SW480 (cell line): ENCODE measurements at places on chromosomes 12 and 14.

DNA sequence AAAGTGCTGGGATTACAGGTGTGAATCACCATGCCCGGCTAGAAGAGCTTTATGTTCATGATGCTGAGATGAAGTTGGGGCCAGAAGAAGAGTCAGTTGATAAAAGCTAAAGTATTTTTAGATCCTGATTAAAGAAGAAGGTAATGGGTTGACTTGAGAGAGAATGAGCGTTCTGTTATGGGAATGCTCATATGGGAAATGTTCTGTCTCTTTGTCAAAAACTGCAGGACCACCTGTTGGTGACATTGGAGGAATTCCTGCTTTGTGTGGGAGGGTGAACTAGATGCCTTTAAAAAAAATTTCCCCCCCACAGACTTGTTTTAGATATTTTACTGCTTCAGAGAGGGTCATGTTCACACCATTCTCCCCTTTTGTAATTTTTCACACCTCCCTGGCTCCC is 6.7 kb downstream of the WDR20 start:
- DNase-seq: no peak

DNA sequence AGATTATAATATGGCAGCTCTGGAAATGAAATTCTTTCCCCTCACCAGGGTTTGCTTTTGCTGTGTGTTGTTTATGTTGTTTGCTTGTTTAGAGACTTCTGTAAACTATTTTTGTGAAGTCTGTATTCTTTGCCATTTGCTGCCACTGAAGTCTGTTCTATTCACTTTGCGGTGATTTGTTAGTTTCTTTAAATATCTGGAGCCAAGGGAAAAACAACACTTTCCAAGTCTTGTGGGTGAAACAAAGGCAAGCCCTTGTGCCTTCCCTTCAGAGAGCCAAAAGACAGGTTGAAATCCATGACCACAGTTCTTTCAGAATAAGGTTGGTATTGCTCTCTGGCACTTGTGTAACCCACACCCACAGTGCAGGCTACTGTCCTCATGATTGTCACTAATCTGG is 59.5 kb upstream of the RNU6-7 start:
- DNase-seq: no peak

DNA sequence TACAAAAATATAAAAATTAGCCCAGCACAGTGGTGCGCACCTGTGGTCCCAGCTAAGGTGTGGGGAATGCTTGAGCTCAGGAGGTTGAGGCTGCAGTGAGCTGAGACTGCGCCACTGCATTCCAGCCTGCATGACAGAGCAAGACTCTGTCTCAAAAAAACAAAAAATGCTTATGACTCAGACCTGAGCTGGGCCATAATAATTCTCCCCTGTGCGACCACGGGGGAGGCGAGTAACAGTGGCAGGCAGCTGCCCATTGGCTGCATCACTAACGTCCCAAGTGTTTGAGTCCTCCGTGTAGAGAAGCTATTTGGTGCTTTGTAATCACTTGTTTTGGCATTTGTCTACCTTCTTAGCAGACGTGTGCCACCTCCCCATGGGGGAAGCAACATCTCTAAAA is 24.9 kb downstream of the PSMC1 start:
- DNase-seq: no peak

DNA sequence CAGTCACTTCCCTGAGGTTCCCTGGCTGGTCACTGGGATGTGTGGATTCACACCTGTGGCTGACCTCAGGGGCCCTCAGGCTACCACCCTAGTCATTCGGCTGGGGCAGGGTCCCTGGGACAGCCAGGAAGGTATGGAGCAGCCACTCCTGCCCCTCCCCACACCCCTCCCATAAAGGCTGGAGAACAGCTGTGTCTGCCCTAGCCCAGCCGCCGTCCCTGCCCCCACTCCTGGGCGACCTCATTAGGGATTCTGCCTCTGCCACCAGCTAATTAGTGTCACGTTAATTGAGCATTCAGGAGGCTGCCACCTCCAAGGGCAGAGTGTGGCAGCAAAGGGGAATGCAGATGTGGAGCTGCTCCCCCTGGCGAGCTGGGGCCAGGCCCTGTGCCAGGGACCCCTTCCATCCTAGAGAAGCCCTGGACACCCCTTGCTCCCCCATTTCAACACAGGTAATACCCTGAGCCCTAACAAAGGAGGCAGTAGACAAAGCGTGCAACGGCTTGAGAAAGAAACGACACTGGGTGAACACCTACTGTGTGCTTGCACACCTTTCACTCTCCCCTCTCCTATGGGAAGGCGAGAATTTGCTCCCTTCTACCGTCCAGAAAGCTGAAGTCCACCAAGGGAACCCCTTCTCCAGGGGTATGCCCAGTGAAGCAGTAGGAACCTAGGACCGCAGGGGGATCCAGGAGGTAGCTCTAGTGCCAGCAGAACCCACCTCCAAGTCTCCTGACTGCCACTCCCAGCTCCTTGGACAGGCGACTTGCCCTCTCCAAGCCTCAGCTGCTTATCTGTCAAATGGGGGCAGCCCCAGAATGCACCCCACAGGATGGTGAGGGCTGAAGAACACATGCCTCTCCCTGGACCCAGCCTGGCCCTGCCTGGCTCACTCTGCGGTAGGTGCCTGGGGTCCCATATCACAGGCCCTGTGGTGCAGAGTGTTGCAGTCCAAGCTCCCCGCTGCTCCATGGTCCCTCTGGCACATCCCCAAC is 45.1 kb downstream of the FAM222A start:
- no peak for DNase-seq

DNA sequence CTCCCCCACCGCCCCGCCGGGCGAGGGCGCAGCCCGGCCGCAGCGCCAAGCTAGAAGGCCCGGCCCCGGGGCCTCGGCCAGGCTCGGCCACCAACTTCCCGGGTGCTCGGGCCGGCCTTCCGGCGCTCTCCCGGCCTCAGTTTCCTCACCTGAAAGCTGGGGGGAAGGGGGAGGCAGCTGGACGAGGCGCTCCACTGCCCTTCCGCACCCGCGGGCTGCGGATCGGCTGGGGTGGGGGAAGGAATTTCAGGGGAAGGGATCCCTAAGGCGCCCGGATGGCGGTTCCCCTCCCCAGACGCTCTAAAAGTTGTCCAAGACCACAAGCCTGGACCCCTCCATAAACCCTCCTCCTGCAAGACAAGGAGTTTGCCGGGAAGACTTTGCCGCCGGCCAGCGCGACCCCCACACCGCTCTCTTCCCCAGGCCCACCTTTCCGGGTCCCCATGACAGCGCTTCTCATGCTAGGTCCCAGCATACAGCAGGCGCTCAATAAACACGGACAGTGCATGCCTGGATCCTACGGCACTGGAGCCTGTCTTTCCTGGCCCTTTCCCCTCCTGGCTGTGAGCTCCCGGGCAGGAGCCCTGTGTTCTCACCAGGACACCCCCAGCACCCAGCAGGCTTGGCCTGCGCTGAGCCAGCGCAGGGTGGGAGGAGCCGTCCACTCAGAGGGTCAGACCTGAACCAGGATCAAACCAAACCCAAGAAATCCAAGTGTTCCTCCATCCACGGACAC is 18.1 kb downstream of the BEGAIN start:
- no peak for DNase-seq

DNA sequence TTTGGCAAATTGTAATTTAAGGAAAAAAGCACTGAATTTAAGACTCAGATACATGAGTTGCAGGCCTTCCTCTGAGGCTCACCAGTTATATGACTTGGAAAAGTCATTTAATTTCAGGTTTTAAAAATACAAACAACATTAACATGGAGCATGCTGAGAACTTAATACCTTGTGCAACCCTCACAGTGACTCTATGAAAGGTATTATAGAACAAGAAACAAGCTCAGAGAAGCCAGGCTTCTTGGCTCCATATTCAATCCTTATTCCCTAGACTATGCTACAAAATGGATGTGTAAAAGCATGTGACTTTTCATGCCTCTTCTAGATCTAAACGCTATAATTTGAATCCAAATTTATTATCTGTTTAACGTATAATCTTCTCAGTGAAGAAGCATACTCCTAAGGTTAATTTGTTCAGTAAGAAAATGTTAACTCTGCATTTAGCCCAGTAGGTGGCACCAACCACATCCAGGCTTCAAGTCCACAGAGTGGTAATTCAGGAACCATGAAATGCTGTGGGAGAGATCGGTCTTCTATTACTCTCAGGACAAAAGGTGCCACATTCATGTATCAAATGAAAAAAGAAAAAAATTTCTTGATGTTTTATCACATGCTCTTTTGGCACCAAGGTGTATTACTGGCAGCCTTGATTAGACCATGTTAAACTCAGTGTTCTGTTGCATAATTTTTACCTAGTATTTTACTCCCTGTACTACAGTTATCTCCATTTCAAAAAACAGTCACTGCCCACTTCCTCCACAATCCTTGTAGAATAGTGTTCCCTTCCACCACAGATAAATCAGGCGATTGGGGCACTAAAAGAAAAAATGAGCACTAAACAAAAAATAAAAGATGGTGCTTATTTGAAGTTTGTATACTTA is 9.3 kb downstream of the CCDC196 start:
- DNase-seq: peak; percentile 76

- DNase-seq: no peak
Observed at GRCh38 chr14:68369281-68370056, 423.4 kb downstream of the ZFP36L1 start.

DNA sequence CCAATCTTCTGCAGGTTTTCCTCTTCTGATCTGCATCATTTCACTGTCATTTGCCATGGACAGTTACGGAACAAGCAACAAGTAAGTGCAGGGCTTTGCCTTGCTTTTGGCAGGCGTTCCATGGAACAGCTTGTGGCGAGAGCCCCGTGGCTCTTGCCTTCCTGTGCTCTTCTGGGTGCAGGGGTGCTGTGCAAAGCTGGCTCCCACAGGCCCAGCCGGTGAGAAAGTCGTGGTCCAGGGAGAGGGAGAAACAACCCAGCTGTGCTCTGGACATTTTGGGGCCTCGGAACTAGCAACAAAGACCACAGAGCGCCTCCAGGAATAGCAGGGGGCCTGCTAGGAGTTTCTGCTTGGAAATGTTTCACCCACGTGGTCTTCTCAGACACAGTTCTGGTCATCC is 164.7 kb downstream of the ADGRD1 start:
- DNase-seq: no peak

- no peak for DNase-seq
Observed at GRCh38 chr12:95037906-95038305, 34.4 kb upstream of the NDUFA12 start.

DNA sequence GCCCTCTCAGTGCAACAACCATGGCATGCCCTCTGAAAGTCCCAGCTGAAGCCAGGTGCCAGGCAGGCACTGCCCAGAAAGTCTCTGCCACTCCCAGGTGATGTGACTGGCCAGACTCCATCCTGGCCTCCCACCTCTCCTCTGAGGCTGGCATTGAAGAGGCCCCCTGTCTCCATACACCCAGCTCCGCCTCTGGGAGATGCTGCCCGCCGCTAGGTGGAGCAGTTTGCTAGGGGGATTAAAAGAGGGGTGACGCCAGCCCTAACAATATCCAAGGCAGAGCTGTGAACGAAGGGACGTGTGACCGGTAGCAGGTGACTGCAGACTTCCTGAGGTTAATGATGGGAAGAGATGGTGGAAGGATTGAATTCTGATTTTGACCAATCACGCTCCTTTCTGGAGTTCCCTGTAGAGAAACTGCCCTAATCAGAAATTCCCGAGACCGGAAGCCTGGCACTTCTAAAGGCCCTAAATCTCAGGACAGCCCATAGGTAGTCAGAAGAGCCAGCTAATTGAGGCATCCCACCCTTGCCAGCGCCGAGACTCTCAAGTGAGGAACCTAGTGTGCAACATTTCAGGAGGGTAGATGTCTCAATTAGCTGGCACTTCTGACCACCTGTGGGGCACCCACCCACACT is 8.3 kb upstream of the PLEK2 start:
- no peak for DNase-seq
